ENCODE measurements at places on chromosomes 13 and 19.

- DNase-seq: no peak
Observed at GRCh38 chr13:20477394-20477793, 48.3 kb downstream of the CRYL1 start.

DNA sequence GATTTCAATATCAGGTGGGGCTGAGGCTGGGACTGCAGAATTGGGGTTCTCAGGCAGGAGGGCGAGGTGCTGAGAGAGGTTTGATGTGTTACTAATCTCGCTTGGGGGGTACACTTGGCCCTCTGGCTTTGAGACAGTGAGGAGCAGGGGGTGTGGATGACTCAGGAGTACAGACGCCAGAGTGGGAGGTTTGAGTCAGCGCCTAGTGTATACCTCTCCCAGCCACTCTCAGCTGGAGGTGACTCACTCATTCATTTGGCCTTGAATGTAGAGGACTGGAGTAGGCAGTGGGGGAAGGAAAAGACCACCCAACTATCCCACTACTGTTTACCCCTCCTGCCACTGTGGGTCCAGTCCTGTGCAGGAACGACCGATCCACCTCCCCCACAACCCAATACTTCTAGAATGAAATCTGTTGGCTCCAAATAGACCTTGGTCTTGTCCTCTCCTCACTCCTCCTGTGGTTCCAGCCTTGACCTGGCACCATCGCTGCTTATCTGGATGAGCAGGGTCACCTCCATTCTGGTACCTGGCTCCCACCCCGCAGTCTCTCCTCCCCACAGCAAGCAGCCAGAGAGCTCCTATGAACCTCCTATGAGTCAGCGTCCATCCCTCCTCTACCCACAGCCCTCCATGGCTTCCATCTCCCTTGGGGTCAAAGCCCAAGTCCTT, 20.1 kb upstream of the ZNRF4 start:
- no peak for DNase-seq

DNA sequence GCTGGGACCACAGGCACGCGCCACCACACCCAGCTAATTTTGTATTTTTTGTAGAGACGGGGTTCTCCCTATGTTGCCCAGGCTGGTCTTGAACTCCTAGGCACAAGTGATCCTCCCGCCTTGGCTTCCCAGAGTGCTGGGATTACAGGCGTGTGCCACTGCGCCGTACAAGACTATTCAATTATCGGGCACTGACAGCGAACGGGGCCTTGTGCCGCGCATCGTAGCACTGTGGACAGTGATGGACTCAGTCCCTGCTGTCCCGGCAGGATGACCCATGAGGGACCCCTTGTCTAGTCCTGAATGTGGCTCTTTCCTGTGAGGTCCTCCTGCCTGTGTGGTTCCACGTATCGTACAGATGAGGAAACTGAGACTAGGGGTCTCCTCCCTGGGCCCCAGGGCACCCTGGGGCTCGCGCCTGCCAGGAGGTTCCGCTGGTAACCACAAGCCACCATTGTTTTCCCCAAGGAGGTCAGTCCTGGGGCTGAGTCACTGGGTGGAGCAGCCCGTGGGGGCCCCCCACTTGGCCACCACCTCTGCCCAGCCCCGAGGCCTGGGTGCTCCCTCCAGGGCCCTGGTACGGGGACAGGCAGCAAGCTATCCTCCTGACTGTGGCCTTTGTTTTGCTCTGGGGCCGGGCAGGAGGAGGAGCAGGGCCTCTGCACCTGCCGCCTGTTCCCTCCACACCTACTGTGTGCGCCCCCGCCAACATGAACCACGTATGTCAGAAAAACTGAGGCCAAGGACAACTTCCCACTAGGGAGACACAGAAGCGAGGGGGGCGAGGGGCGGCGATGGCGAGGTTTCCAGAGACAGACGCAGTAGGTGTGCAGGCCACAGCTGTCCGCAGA, 2.9 kb upstream of the TCF3 start:
- DNase-seq: no peak

DNA sequence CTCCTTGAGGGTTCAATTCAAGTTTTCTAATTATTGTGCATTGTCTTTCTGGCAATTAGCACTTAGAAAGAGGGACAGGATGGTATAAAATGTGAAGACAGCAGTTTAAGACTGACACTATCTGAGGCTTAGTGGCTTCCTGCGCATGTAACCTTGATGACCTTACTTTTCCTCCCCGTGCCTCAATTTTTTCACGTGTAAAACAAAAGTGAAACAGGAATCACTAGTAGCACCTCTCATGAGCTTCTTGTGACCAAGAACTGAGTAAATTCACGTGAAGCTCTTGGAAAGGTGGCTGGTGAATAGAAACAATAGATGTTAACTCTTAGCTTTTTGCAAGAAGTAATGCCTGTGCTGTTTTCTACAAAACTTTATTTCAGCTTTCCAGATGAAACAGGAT, 233.9 kb downstream of the LMO7 start:
- no peak for DNase-seq

- no peak for DNase-seq
Observed at GRCh38 chr19:14385492-14385891, 4.2 kb downstream of the ADGRE5 start.

DNA sequence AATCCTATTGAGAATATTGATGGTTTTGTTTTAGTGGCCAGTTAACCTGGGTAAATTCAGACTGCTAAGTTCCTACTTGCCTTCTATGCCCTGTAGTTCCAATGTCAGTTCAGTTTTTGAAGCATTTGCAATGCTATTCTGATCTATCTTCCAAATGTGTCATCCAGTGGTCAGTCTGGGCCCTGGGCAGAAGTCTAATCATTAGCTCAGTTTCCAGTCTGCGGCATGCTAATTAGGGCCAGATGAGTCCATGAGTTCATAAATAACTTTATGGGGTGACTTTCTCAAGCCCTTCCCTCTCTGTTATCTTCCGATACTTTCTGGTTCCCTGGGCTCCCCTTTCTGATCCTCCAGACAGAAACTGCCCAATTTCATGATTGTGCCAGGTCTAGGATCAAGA, 32.7 kb downstream of the FAM187B start:
- DNase-seq: no peak

DNA sequence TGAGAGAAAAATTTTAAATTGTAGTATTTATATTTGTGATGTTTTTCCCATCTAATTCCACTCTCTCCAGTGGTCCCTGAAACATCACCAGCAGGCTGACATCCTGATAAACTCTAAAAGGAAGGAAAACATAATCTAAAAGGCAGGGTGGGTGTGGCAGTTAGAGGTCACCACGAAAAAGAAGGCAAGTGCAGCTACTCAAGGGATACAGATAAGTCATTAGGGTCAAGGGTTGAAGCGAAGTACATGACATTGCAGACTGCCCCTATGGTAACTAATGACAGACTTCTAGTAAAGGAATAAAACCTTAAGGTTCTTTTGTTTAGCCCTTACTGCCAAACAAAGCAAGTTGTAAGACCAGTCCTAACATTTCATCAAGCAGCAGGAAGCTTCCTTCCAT, 6.0 kb upstream of the NEK3 start:
- DNase-seq: no peak

GRCh38 chr19:54485851-54486250, 12.8 kb upstream of the CDC42EP5 start:
- DNase-seq: no peak

- no peak for DNase-seq
Observed at GRCh38 chr19:52691737-52692136, 43.1 kb downstream of the ZNF611 start.

GRCh38 chr19:13022859-13023636, 27.8 kb downstream of the NFIX start:
- DNase-seq: no peak
